ENCODE measurements at places on chromosomes 1 and 21.
A peak's percentile ranks its signal among the peaks of the same experiment; 100 is the strongest.

DNA sequence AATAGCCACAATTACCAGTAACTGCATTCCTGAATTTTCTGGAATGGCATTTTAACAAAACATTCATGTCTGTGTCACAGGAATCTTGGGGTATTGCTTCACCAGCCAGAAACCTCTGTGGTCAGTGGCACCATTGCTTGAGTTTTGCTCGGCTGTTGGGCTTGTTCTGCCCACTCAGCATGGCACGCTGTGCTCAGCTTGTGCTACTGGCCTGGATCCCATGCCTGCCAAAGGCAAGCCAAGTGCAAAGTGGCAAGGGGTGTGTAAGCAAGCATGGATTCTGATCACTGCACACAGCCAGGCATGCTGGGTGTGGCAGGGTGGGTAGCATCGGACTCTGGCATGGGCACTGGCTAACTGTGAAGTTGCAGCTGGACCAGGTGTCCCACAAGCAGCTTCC is 1150.9 kb downstream of the MRPL39 start:
- DNase-seq, result no peak

DNA sequence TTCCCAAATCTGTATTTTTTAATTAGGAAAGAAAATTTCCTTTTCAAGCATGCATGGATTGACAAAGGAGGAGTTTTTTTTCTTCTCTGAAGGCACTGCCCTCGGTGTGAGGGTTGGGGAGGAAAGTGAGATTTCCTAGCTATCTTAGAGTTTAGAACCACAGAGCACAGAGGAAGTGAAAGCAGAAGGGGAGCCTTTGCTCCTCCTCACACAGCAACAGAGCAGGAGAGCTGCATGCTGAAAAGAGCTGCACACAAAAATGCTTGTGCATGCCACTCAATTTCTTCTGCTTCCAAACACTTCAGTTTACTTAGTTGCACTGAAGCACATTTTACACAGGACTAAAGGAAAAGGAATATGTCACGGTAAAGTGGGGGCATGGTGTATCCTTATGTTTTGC is 308.1 kb downstream of the GPATCH2 start:
- DNase-seq, result peak; percentile 17

GRCh38 chr1:235357485-235358373 is 9.5 kb upstream of the TBCE start:
- no peak for DNase-seq

GRCh38 chr1:190474650-190475211 is 2.9 kb downstream of the BRINP3 start:
- peak; percentile 45 for DNase-seq

DNA sequence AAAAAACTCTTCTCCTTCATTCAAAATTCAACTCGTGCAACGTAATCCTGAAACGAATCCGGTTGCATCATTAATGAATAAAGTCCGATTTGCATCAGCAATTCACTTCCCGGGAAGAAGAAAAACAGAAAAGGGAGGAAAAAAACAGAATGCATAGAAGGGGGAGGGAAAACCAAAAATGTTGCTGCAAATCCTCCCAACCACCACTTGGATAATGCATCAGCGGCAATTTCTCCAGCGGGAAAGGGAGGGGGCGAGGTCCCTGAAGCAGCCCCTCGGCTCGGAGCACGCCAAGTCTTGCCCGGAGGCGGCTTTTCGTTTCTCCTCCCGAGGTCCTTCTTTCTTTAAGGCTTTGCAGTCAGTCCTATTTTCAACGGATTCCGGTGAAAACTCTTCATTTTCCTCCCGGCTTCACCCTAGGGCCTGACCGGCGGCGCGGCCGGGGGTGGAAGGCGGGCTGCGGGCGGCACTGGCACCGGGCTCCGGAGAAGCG is 723 bp downstream of the CDC42BPA start:
- DNase-seq, result peak; percentile 76

GRCh38 chr21:15928196-15928595 is 198.4 kb downstream of the USP25 start:
- DNase-seq, result peak; percentile 3

- no peak for DNase-seq
Observed at GRCh38 chr1:40641601-40642242, 23.8 kb downstream of the RIMS3 start.

DNA sequence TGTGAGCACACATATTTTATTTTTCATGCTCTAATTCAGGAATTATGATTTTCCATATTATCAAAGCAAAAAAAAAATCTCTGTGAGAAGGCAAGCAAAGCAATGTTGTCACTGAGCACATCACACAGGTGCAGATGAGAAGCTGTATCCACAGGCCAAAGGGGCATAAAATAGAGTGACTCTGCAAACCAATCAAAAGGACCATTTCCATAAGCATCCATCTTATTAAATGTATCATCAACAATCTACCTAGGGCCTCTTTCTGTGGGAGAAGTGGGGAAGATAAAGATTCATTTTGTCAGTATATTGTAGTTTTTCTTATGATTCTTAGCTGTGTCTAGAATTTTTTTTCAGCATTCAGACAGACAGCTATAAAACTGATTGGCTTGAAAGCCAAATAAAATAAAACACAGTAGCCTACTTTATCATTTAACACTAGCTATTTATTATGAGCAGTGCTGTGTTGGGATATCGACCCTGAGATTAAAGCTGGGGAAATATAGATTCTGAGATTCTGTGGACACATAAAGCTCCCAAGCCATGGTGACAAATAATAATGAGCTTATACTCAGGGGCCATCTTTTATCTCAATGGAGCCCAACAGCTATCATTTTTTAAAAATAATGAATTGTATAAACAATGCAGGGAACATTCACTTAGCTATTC is 90.3 kb downstream of the LPAR3 start:
- no peak for DNase-seq

- DNase-seq, result no peak
Observed at GRCh38 chr1:212935387-212935981, 14.9 kb upstream of the VASH2 start.

- no peak for DNase-seq
Observed at GRCh38 chr1:10541286-10541685, 66.5 kb downstream of the PEX14 start.

- peak; percentile 93 for DNase-seq
Observed at GRCh38 chr1:234755449-234755863, 145.5 kb upstream of the IRF2BP2 start.

DNA sequence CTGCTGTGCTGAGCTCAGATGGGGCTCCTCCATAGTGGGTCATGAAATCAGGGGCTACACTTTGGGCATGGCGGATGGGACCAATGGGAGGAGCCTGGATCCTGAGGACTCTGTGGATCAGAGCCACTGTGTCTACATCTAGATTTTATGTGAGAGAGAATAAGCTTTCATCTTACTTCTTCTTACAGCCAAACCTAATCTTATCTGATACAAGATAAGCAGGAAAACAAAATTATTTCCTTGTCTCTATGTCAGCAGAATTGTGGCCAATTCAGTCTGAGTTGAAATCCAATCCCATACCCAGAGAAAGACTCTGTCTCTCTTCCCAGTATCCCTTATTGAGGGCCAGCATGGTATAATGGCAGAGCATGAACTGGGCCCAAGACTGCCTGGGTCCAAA is 56.2 kb downstream of the KIF14 start:
- DNase-seq, result no peak

DNA sequence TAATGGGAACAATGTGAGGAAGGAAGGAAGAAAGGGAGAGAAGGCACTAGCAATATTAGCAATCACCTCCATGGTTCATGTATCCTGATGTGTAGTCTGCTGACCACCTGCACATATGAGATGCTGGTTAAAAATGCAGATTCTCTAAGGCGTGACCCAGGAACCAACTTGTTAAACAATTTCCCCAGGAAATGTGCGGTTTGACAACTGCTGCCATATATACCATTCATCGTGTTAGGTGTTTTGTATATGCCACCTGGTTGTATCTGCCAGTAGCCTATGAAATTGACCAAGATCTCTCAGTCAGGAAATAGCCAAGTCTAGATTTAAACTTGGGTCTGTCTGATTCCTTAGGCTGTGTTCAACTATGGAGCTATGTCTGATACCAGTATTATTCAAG is 4.1 kb downstream of the SEMA4A start:
- no peak for DNase-seq

- no peak for DNase-seq
Observed at GRCh38 chr1:228650141-228650540, 85.1 kb upstream of the RHOU start.

DNA sequence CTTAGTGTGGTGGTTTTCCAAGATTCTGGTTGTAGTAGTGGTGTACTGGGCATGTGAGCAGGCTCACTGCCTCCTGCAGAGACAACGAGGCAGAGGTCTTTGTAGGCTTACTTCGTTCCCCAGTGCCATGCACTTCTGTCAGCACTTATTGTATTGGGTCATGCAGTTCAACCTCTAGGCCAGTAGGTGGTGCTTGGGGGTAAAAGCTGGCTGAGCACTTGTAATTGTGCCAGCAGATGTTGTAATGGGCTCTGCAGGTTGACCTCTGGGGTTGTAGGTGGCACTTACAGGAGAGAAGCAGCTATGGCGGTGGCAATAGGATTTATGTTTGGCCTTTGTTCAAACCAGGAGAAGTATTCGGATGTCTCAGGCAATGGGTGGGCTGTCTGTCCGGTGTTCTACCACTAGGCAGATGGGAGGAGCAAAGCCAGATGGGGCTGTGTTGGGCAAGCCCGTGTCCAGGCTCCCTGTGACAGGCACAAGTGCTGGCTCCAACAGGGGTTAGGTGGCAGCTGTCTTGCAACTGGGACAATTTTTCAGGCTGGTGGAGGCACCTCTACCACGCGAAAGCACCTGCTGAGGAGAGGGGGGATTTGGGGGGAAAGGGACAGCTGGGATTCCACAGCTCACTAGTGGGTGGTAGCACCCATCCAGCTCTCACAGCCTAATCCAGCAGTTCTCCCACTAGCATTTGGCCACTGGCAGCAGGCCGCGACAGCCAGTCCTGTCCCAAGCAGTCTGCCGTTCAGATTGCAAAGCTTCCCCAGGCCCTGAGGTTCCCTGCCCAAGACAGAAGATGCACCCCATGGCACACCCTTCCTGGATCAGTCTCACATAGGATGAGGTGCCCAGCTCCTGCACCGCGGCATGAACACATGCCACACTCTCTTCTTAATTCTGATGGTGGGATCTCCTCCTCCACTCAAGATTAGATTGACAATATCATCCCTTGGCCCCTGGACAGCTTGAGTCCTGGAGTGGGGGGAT is 274.5 kb downstream of the CTH start:
- peak; percentile 54 for DNase-seq

- DNase-seq, result no peak
Observed at GRCh38 chr1:183144752-183145151, 41.3 kb upstream of the LAMC2 start.

GRCh38 chr1:225657462-225657989 is 4.6 kb upstream of the ENAH start:
- DNase-seq, result peak; percentile 85
